ENCODE measurements at places on chromosomes 1 and 21. TPM values are rescaled to one million over a fixed set of nuclear protein-coding genes. Genes with fewer than 3 reads are reported as not detected.

- DNase-seq, result no peak
Observed at GRCh38 chr1:186139115-186139514, 235.9 kb downstream of the TPR start.

DNA sequence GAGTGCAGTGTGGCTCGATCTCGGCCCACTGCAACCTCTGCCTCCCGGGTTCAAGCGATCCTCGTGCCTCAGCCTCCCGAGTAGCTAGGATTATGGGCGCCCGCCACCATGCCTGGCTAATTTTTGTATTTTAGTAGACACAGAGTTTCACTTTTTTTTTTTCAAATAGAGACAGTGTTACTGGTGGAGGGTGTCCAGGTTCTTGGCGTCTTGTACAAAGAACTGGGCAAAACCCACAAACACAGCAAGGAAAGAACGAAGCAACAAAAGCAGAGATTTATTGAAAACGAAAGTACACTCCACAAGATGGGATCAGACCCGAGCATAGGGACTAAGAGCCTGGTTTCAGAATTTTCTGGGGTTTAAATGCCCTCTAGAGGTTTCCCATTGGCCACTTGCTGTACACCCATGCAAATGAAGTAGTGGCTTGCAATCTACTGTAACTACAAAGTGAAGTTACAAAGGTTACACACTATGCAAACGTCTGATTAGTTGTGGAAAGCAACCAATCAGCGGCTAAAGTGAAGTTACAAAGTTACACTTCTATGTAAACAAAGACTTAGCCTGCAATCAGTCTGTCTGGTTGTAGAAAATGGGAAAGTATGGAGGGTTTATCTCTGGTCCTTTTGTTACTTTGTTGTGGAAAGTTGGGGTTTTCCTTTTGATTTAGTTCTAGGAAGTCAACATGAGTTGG, 199.1 kb downstream of the DYRK1A start:
- DNase-seq, result no peak

DNA sequence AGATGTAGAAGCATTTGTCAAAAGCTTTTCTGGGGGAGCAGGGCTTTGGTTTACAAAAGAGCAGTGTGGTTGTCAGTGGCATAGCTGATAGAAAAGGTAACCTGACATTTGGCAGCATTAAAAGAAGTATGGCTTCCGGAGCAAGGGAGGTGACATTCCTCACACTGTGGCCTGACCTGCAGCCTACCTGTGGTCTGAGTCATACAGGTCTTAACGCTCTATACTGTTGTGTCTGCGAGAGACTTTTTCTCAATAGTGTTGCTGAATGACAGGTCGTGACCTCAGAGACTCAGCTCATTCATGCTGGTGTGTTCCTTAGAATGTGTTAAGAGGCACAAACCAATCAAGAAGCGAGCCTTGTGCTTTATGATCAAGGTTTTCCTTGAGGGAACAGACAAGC, 19.3 kb downstream of the PHGDH start:
- no peak for DNase-seq

DNA sequence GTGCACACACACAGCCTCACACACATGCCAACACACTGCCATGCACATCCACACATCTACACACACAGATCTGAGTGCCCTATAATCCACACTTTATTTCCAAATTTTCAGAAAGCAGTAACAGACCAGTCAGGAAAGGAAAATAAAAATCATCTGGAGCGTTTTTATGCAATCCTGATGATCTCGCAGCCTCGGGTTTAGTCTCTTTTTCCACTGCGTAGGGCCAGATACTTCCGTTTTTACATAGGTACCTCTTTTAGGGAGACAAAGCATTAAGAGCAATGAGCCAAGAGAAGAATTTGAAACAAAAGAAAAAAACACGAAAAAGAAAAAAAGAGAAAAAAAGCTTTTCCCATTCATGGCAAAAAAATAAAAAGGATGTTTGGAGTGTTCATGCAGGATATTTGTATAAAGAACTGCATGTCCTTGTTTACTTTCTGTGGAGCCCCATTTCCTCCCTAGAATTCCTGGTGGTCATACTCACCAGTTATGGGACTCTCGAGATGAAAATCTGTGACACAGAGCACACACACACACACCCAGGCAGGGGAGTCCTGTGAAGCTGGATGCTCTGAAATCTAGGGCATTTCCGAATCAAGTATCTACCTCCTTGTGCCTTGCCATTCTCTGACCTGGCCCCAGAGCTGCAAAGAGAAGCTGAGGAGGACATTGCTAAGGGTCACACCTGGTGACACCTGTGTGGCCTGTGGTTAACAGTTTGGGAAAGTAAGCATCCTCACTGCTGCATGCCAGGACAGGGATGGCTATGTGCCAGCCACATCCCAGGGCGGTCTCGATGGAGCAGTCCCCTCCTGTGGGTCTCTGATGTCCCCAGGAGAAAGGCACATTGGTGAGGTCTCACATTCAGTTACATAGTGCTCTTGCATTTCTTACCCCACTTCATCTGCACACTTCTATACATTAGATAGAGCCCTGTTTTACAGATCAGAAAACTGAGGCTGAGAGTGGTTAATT, 83.6 kb downstream of the RUNX1 start:
- no peak for DNase-seq

- no peak for DNase-seq
Observed at GRCh38 chr1:203082571-203083462, 3.0 kb downstream of the MYOG start.

GRCh38 chr1:111251570-111251969, 24.1 kb downstream of the CHI3L2 start:
- DNase-seq, result no peak

GRCh38 chr1:241157435-241157834, 199.6 kb downstream of the RGS7 start:
- no peak for DNase-seq

DNA sequence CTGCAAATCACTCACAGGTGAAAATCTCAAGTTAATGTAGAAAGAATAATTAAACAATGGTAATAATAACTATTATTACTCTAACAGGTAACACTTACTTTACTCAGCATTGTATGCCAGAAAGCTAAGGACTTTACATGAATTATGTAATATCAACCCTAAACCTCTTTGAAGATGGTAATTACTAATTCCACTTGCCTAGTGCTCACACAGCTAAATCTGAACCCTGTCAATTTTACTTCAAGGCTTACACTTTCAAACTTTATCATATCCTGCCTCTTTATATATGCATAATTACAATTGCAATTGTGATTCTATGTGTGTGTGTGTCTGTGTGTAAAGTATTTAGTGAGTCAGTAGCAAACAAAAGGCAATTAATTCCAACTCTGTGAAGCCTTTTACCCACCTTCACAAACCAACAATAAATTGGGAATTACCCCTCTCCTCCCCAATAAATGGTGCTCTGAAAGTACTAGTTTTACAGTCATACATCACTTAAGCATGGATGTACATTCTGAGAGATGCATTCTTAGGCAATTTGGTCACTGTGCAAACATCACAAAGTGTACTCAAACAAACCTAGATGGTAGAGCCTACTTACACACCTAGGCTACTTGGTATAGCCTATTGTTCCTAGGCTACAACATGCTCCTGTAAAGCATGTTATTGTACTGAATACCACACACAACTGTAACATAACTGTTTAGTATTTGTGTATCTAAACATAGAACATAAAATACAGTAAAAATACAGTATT, 5.9 kb downstream of the ZNF644 start:
- DNase-seq, result no peak

DNA sequence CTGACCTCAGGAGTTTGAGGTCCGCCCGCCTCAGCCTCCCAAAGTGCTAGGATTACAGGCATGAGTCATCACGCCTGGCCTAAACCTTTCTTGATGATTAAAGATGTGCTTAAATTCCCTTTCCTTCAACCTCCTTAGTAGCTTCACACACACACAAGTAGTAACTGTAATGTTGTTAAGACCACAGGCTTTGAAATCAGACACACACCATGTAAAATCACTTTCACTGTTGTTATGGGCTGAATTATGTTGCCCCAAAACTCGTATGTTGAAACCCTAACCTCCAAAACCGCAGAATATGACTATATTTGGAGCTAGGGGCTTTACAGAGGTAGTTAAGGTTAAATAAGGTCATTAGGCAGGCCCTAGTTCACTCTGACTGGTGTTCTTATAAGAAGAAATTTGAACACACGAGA, 180.2 kb downstream of the NR5A2 start:
- DNase-seq, result no peak

DNA sequence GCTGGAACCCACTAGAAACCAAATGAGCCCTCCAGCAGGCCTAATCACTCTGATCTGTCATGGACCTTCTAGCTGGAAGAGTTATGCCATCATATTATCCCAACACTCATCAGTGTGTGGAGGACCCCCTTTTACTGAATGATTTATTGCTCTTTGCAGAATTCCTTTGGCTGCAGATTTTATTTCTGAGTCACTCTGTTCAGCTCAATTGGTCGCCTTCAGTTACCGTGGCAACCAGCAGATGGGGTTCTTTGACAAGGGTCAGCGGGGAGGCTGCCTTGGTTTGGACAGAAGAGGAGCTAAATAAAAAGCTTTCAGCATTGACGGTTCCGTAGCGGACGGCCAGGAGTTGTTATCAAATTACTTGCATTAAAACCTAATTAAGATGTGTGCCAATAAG, 220.1 kb downstream of the SDCCAG8 start:
- DNase-seq, result no peak

GRCh38 chr1:50977575-50978143, 7.6 kb downstream of the CDKN2C start:
- no peak for DNase-seq

DNA sequence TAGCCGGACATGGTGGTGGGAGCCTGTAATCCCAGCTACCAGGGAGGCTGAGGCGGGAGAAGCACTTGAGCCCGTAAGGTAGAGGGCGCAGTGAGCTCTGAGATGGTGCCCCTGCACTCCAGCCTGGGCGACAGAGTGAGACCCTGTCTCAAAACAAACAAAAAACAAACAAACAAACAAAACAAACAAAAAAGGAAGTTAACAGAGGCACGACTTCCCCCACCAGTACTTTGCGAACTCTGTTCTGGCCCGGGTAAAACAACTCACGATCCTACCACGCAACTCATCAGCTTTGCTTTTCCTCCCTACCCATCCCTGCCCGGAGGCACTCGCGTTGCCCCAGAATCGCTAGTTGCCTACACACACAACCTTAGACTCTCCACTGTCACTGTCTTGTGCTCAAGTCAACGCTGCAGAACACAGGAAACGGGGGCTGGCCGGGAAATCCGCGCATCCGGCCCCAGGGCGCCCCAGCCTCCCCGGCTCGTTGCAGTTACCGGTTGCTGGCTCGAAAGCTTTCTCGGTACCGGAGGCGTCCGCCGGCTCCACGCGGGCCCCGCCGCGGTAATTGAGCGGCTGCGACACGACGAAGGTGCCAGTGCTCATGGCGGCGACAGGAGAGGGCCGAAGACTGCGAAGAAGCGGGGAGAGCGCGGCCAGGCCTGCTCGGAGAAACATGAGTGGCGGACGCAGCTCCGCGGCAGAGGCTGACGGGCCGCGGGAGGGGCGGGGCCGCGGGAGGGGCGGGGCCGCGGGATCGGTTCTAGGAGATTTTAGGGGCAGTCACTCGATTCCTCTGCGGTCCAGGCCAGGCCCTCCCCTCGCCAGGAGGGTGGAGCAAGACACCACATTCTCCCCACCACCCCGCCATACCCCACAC, at the start of gene ALDH9A1:
ALDH9A1 (minus strand) TSS at position 682 of the 880 bp plus-strand sequence; CDS start at position 678, 4 bp downstream.
- peak; percentile 90 for DNase-seq

GRCh38 chr1:218633238-218633988, 288.3 kb downstream of the TGFB2 start:
- DNase-seq, result no peak

GRCh38 chr1:110424699-110425611, 17.5 kb upstream of the LAMTOR5 start:
- no peak for DNase-seq

- DNase-seq, result no peak
Observed at GRCh38 chr1:60895701-60896100, 186.7 kb upstream of the NFIA start.

DNA sequence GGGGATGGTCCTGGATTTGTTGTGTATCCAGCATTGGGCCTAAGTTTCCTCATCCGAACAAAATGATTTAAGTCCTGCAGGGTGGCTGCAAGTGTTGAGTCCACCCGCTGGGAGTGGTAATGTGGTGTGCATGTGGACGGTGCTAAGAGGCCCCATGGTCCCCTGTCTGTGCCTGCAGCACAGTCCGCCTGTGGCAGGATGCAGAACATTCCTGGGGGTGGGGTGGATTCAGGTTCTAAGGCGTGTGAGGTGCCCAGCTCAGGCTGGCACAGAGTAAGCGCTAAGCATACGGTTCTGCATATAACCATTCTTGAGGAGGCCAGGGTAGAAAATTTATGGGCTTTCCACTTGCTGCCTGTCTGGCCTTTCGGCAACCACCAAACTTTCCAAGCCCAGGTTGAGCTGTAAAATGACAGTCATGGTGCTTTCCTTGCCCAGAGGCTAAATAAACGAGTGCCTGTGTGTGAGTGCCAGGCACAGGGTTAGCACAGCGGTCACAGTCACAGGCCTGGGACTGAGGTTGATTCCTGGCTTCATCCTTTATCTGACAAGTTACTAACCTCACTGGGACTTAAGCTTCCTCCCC, 30.7 kb downstream of the SLC2A1 start:
- DNase-seq, result peak; percentile 42

DNA sequence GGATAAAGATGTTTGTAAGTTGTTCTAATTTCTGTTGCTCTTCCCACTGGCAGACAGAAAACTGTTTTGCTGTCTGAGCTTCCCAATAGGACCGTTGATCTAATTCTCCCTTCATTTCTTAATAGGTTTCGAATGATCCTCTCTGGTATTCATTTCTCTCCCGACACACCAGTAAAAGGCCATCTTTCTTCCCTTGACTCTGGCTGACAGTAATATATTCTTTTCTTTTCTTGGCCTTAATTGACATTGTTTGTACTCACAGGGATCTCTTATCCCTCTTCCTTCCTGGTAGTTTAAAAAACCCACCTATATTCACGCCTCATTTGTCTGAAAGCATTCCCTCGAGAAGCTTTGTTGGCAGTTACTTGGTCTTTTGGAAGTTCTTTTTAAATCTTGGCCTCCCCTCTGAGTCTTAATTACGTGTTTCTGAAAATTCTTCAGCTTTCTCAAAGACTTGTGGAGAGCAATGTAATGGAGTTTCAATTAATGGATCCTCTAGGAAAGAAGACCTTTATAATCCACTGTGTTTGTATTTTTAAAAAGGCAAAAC, 40.3 kb downstream of the MAP10 start:
- DNase-seq, result no peak

- peak; percentile 85 for DNase-seq
Observed at GRCh38 chr1:19918057-19918456, 5.4 kb downstream of the PLA2G2E start.

GRCh38 chr1:8362701-8363101, 44.8 kb downstream of the SLC45A1 start:
- DNase-seq, result no peak

DNA sequence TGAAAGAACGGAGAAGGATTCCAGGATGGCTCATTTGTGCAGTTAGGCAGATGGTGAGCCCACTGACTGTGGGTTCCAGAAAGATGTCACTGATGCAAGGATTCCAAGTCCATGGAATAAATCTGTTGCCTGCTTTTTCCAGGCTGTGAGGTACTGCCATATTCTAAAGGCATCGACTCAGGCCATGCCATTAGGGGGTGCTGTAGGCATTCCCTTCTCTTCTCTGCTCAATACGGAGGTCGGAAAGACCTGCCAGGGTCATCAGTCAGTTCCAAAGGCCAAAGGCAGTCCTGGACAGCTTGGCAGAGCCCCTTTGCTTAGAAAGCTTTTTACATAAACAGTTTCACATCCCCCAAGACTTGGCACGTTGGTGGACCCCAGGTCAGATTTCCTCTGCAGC, 31.7 kb upstream of the TMEM125 start:
- DNase-seq, result peak; percentile 63

The UTS2 gene
- total RNA-seq, result not detected

The POU2F1 gene
- 7.7 TPM for total RNA-seq

The GPR157 gene
- total RNA-seq, result 13.0 TPM

The SPRR1A gene
- not detected for total RNA-seq

The RPS6KC1 gene
- 10.1 TPM for total RNA-seq

The LRRC53 gene
- total RNA-seq, result not detected

The CLCNKB gene
- total RNA-seq, result 4.6 TPM

The DISC1 gene
- total RNA-seq, result 5.3 TPM

The OR6K2 gene
- total RNA-seq, result not detected

Measured in right atrium auricular region (tissue), 2 donors.